ENCODE measurements at places on chromosomes 7 and 10.

DNA sequence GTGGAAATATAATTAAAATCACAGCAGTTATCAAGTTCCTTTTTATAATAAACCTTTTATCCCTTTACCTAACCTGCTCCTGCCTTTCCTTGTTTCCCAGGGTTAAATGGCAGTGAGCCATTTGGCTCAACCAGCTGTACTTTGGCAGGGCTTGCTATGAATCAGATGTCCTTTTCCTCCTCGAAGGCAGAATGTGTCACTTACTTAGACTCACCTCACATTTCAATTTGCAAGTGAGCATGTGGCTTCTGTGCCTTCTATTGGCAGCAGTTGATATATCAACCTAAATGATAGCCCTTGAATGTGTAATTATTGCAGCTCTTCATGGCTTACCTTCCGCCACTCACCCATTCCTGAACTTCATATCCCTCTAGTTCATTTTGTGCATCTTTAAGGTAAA is 301.7 kb downstream of the CSTF2T start:
- DNase-seq, result no peak

GRCh38 chr10:97766106-97766810 is 5.5 kb downstream of the SFRP5 start:
- DNase-seq, result no peak

- DNase-seq, result no peak
Observed at GRCh38 chr7:92827464-92828120, 8.8 kb downstream of the CDK6 start.

DNA sequence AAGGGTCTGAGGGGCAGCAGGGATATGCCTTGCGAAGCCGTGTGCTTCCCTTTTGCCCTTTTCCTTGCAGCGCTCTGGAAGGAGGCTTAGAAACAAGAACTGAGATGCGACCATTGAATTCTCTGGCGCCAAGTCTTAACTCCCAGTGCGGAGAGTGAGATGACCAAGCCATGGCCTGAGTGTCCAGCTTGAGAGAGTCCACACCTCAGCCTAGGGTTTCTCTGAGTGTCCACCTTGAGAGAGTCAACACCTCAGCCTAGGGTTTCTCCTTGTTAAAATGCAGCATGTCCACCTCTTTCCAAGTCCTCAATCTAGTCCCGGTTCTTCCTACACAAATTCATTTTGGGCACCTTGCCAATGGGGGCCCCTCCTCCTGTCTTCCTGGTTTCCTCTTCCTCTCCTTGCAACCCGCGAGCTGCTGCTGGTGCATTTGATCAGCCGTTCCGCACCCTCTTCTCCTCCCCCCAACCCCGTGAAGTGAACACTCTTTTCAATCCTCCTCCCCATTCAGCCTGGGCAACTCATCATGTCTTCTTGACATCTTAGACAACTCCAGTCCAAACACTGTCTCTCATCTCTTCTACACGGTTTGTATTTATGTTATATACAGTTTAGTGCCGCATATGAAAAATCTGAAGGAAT is 178.2 kb upstream of the PITRM1 start:
- no peak for DNase-seq

DNA sequence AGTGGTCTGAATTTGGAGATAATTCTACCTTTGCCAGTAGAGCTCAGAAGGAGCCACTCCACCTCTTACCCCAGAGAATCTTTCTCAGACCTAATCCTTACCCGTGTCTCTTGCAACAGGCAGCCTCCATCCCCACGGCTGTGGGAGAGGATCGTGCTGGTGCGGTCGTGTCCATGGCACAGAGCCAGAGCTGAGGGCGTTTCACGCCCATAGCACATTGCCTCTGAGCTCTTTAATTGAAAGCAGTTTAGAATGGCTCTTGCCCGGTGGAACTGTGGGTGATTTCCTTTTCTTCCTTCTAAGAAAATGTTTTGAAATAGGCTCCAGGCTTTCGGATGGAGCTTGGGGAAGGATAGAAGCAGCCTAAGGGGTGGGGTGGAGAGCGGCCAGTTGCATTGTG is 41.5 kb downstream of the PRF1 start:
- no peak for DNase-seq

Measured in stimulated activated naive B cell treated with anti-CD40 and anti-IgM and Interleukin-4, amounts not matched to agents 10 μg/mL and 1 μg/mL and 100 μg/mL, for 72 hours (primary cell).